Uterus (tissue), 4 donors: ENCODE measurements at places on chromosomes 5 and 9. TPM values are rescaled to one million over a fixed set of nuclear protein-coding genes. Genes with fewer than 3 reads are reported as not detected.

Gene SH3TC2
- 2.3 TPM for total RNA-seq

DNA sequence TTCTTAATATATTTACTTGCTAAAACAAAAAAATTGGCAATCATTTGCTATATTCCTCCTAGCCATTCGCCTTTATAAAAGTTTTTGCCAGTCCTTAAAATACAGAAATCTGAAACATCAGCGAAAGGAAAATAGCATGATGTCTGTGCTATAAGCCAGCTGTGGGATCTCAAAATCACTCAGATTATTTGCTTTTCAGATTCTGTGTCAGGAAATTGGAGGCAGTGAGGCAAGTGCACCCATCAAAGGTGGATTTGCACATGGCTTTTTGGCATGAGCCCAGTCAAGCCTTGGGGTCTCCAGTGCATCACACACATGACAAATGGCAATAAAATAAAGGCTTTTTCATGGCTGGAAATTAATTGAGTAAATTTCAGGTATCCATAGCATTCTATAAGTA lies 196.8 kb upstream of the DAPK1 start:
- no peaks in the 10 kb centered on the region for H3K27me3 ChIP-seq
- H3K4me1 ChIP-seq: no peaks in the 10 kb centered on the region

- H3K4me1 ChIP-seq: no peaks in the 10 kb centered on the region
- no peak for DNase-seq
- H3K27ac ChIP-seq: no peak overlapping the region
- H3K4me3 ChIP-seq: no peak overlapping the region
Observed at GRCh38 chr9:111948951-111949350, 52.3 kb downstream of the UGCG start.

DNA sequence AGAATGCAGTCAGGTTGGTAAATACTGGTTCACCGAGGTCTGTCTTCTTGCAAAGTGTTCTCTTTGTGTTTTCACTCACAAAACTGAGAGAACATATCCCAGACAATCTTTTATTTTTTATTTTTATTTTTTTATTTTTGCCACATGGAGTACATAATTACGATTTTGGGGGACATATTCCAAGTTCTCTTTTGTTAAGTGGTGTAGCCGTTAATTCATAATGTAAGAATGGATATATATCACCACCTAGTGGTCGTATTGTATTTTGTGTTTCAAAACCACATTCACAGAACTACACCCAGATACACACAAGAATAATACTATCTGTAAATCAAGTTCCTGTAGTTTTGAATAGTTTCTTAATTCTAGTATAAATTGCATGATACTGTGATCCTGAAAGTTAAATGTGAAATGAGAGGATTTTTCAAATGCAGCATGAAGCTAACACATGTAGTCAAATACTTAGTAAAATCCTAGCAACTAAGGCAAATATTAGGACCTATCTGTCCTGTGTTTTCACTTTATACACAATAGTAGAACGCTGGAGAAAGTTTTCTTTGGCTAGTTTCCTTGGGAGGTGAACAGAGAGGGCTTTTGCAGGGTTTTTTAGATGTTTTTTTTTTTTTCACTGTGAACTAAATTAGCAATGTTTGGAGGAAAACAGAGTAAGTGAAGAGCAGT lies 92.7 kb downstream of the VCAN start:
- H3K36me3 ChIP-seq: no peaks in the 10 kb centered on the region
- no peak for DNase-seq
- H3K27me3 ChIP-seq: no peaks in the 10 kb centered on the region
- H3K27ac ChIP-seq: no peak overlapping the region
- H3K4me3 ChIP-seq: no peak overlapping the region

DNA sequence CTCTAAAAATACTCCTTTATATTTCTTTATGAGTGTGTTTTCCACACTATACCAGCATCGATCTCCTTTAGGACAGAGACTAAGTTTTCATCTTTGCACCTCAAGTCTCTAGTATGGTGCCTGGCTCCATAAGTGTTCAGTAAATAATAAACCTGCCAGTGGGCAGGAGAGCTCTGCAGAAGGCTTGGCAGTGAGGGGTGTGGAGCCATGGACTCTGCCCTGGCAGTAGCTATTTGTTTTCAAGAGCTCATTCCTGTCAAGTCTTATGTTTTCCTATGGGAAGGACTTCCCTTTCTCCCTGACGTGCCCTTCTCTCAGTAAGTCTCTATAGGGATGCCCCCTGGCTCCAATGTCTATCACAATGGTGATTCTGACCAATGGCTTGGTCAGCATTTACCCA lies 252.2 kb downstream of the PIK3R1 start:
- no peak overlapping the region for H3K27ac ChIP-seq
- H3K27me3 ChIP-seq: no peaks in the 10 kb centered on the region
- no peak overlapping the region for H3K4me3 ChIP-seq
- DNase-seq: no peak
- no peaks in the 10 kb centered on the region for H3K36me3 ChIP-seq
- no peaks in the 10 kb centered on the region for H3K4me1 ChIP-seq

- H3K27me3 ChIP-seq: no peaks in the 10 kb centered on the region
- no peaks in the 10 kb centered on the region for H3K4me1 ChIP-seq
- peak overlapping the region; percentile 80 for H3K27ac ChIP-seq
Observed at GRCh38 chr5:1119312-1119831, 7.5 kb upstream of the SLC12A7 start.

DNA sequence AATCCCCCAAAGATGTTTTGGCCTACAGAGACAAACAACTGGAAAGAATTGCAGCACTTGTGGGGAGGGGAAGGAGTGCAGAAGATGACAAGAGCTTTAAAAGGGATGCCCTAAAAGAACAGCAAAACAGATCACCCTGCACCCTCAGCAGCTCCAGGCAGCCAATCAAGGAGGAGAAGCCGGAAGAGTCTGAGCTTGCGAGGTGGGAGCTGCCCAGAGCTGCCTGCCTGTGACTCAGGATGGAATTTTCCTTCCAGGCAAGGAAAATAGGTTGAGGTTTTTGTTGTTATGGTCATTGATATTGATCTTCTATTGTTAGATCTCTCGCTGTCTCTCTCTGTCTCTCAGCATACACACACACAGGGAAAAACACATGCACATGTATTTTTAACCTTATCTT lies 70.3 kb upstream of the MAP1B start:
- no peaks in the 10 kb centered on the region for H3K36me3 ChIP-seq
- no peak overlapping the region for H3K27ac ChIP-seq
- no peak for DNase-seq
- no peak overlapping the region for H3K4me3 ChIP-seq
- H3K27me3 ChIP-seq: no peaks in the 10 kb centered on the region

- peak overlapping the region; percentile 98 for H3K27ac ChIP-seq
- peaks cover 10% of the 10 kb centered on the region for H3K4me1 ChIP-seq
- H3K4me3 ChIP-seq: peak overlapping the region; percentile 96
- no peak for DNase-seq
Observed at GRCh38 chr5:138574744-138575193, 432 bp downstream of the HSPA9 start.
